Activated naive CD8-positive, alpha-beta T cell treated with anti-CD3 and anti-CD28 coated beads for 36 hours (primary cell): ENCODE measurements at places on chromosomes 11 and 22. TPM values are rescaled to one million over a fixed set of nuclear protein-coding genes. Genes with fewer than 3 reads are reported as not detected.

DNA sequence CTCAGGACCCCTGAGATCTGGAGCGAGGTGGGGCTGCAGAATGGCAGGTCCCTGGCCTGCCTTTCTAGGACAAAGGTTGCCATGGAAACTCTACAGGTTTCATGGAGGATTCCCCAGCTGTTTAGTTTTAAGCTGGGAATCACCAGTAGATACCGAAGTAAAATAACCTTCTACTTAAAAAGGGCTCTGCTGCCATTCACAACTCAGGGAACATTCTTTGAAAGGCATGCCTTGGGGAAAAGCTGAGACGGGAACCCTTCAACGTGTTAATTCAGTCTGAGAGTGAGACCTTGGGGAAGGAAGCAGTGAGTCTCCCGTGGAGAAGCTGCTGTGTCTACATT is 493.3 kb downstream of the BRD1 start:
- peaks cover under 1% of the 10 kb centered on the region for H3K27me3 ChIP-seq
- no peaks in the 10 kb centered on the region for H3K36me3 ChIP-seq
- no peaks in the 10 kb centered on the region for H3K4me1 ChIP-seq
- DNase-seq = no peak
- H3K27ac ChIP-seq = no peak overlapping the region

DNA sequence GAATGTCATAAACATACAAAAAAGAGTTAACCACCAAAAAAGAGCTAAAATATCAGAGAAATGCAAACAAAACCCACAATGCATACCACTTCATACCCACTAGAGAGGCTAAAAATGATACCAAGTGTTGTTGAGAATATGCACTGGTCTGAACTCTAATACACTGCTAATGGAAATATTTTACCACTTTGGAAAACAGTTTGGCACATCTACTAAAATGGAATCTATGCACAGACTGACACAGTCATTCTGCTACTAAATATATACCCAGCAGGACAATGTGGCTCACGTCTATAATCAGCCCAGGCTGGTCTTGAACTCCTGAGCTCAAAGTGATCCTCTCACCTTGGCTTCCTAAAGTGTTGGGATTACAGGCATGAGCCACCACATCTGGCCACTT is 18.0 kb downstream of the MAPK1 start:
- DNase-seq = no peak
- H3K4me3 ChIP-seq = no peak overlapping the region
- peak overlapping the region; percentile 21 for H3K27ac ChIP-seq
- H3K4me1 ChIP-seq = peaks cover 52% of the 10 kb centered on the region
- peaks cover 25% of the 10 kb centered on the region for H3K36me3 ChIP-seq
- no peaks in the 10 kb centered on the region for H3K27me3 ChIP-seq

DNA sequence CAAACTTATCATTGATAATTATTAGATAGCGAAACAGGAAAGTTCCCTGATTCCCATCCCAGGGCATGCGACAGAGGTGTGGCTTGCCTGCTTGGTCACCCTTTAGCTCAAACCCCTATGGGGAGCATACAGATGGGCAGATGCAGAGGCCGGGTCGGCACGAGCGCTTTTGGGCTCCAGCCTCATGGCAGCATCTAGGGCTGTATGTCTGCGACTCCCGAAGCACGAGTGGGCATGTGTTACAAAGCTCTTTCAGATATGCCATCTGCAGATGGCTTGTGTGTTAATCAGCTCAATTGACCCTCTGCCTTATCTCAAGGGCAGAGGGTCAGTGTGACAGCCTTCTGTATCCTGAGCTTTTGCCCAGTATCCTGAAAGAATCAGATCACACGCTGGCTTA is 2069.3 kb upstream of the RAG2 start:
- no peak for DNase-seq
- H3K4me3 ChIP-seq = no peak overlapping the region
- H3K36me3 ChIP-seq = no peaks in the 10 kb centered on the region
- no peaks in the 10 kb centered on the region for H3K27me3 ChIP-seq
- no peaks in the 10 kb centered on the region for H3K4me1 ChIP-seq

- no peak overlapping the region for H3K27ac ChIP-seq
- no peaks in the 10 kb centered on the region for H3K36me3 ChIP-seq
- H3K27me3 ChIP-seq = peaks cover 9% of the 10 kb centered on the region
- no peak for DNase-seq
- H3K4me1 ChIP-seq = no peaks in the 10 kb centered on the region
These were observed 73.7 kb downstream of the RTL6 start for GRCh38 chr22:44424359-44424682.

Gene POU2AF2
- not detected for total RNA-seq
